ENCODE measurements at places on chromosomes 7 and 10. TPM values are rescaled to one million over a fixed set of nuclear protein-coding genes. Genes with fewer than 3 reads are reported as not detected.

The NME8 gene
- total RNA-seq = not detected

The ZNF117 gene
- 0.92 TPM for total RNA-seq

The ATOH7 gene
- 0.07 TPM for total RNA-seq

The GTPBP10 gene
- 21.5 TPM for total RNA-seq

The EXOC6 gene
- 2.2 TPM for total RNA-seq

DNA sequence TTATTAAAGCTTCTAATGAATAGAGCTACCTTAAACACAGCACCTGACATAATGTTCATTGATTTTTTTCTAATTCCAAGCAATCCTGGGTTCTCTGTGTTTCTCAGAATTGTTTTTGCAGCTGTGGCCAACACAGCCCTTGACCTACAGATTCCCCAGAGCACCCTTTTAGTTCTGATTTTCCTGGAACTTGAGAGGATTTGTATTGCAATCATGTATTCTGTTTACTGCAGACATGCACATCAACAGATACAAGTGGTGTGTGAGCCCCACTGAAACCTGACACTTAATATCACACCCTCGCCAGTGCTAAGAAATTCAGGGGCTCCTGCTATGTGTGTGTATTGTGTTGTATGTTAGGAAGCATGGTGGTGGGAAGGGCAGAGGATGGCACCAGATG is 344.2 kb upstream of the POM121L12 start:
- DNase-seq = no peak

GRCh38 chr7:40599836-40600235 is 465.0 kb downstream of the SUGCT start:
- no peak for DNase-seq

- no peak for DNase-seq
Observed at GRCh38 chr10:22710139-22710745, 4.1 kb downstream of the PIP4K2A start.

- no peak for DNase-seq
Observed at GRCh38 chr10:122282253-122282671, 11.2 kb downstream of the BTBD16 start.

DNA sequence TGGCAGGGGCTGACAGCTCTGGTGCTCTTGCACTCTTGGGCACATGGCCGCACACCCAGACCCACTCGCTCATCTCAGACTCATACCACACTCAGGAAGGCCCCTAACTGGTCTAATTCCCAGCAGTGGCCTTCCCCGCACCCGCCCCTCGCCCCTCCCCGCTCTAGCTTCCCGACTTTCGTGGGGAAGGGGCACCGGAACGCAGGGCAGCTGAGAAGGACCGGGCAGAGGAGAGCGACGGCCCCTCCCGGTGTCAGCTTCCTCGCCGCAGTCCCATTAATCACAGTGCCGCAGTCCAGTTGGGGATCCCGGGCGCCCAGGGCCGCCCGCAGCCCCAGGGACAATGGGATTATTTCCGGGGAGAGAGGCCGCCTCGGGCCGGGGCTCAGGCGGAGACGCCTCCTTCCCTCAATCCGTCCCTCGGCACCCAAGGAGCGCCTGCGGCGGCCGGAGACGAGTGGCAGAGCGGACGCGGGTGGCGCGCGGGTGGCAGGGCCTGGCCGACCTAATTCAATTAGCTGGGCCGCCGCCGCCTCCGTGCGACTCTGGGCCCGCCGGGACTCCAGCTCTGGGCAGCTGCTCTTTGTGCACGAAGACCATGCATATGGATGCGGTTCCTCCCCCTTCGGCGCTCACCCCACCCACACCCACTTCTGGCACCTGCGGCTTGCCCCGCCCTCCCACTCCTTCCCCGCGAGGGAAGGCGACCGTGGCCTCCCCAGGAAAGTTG is 7.8 kb upstream of the TLX1 start:
- DNase-seq = no peak

GRCh38 chr10:74977072-74977471 is 134.4 kb upstream of the SAMD8 start:
- no peak for DNase-seq

GRCh38 chr10:132478341-132479023 is 59.1 kb upstream of the INPP5A start:
- no peak for DNase-seq
